Ascending aorta (tissue), 2 donors: ENCODE measurements at places on chromosomes 7 and 10.

- H3K4me1 ChIP-seq, result no peaks in the 10 kb centered on the region
- H3K27ac ChIP-seq, result no peak overlapping the region
- no peak for DNase-seq
- no peaks in the 10 kb centered on the region for H3K36me3 ChIP-seq
- no peak overlapping the region for H3K4me3 ChIP-seq
These were observed 319.2 kb downstream of the CDC14C start for GRCh38 chr7:49243521-49243920.

GRCh38 chr7:32256811-32257210, 186.6 kb upstream of the PDE1C start:
- no peaks in the 10 kb centered on the region for H3K27me3 ChIP-seq
- H3K36me3 ChIP-seq, result no peaks in the 10 kb centered on the region
- H3K27ac ChIP-seq, result no peak overlapping the region

- no peaks in the 10 kb centered on the region for H3K36me3 ChIP-seq
- DNase-seq, result no peak
- no peak overlapping the region for H3K27ac ChIP-seq
- no peak overlapping the region for H3K4me3 ChIP-seq
These were observed 413.5 kb downstream of the NRG3 start for GRCh38 chr10:82288461-82288881.

DNA sequence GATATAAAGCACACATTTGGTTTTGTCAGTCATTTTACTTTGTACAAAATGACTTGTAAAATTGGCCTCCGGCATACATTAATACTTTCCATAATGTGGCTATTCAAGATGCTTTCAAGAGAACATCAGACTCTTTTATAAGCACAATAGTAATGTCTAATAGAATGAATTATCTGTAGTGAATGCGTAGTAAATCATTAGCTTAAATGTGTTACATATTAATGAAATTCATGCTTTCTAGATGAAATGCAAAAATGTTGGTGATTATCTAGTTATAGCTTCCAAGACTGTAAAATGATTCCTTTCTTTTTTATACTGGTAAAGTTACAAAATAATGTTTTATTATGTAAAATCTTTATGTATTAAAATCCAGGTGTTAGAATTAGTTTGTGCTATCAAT, 144.0 kb downstream of the BBS9 start:
- DNase-seq, result no peak
- H3K36me3 ChIP-seq, result peaks cover 6% of the 10 kb centered on the region
- no peak overlapping the region for H3K27ac ChIP-seq
- H3K4me3 ChIP-seq, result no peak overlapping the region
- no peaks in the 10 kb centered on the region for H3K27me3 ChIP-seq

GRCh38 chr7:6197801-6198551, 74.4 kb downstream of the CYTH3 start:
- H3K36me3 ChIP-seq, result no peaks in the 10 kb centered on the region
- no peaks in the 10 kb centered on the region for H3K4me1 ChIP-seq
- no peaks in the 10 kb centered on the region for H3K27me3 ChIP-seq

DNA sequence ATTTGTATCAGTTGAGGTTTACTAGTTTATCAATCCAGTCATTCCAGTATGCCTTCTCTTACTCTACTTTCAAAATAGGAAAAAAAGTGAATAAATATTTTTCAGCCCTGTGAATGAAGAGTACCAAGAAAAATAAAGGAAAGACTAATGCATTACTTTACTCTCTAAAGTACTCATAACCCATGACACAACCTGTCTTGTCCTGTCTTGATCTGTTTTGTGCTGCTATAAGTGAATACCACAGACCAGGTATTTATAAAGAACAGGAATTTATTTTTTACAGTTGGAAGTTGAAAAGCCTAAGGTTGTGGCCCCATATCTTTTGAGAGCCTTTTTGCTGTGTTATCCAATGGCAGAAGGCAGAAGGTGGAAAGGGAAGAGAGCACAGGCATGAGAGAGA, 194.6 kb upstream of the DKK1 start:
- peak overlapping the region; percentile 75 for H3K27ac ChIP-seq
- no peaks in the 10 kb centered on the region for H3K36me3 ChIP-seq
- no peaks in the 10 kb centered on the region for H3K27me3 ChIP-seq

- H3K27ac ChIP-seq, result no peak overlapping the region
- no peak for DNase-seq
These were observed 11.7 kb downstream of the VSIR start for GRCh38 chr10:71761541-71762113.

DNA sequence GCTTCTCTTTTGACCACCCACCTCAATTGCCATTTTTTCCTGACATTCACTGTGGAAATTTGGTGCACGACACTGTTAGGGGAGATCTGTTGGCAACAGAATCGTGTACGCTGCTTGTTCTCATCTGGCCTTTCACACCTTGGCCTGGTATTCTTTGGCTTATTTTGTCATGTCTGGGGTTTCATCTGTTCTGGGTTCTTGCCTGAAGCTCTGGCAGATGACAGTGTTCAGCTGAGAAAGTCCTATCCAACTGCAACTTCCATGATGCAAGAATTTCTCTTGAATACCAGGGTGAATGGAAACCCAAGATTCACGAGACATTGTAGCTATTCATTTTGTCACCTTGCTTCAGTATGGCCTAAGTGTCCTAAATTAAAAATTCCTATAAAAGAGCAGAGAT, 82.6 kb upstream of the CELF2 start:
- no peaks in the 10 kb centered on the region for H3K27me3 ChIP-seq
- no peak overlapping the region for H3K27ac ChIP-seq
- no peaks in the 10 kb centered on the region for H3K4me1 ChIP-seq

DNA sequence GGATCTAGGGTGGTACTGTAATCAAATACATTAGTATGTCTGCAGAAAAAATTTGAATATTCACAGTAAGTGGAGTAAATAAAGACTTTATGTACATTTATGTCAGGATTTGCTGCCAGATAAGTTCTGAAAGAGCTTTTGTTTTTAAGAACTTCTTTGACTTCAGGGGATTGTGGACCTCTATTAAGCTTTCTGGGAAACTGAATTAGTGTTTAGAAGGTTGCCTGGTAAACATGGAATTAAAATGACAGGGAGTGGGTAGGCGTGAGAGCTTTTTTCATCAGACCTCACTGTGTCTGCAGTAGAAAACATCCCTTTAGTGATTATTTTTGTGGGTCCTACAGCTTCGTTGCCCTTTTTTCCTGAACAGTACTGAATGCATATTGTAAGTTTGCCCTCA, 15.7 kb downstream of the SDHAF3 start:
- no peak for DNase-seq
- H3K36me3 ChIP-seq, result no peaks in the 10 kb centered on the region
- no peak overlapping the region for H3K27ac ChIP-seq
- H3K27me3 ChIP-seq, result no peaks in the 10 kb centered on the region

GRCh38 chr7:43834463-43835251, 34.7 kb downstream of the MRPS24 start:
- H3K27me3 ChIP-seq, result no peaks in the 10 kb centered on the region
- peak overlapping the region; percentile 3 for H3K4me3 ChIP-seq
- no peak for DNase-seq
- peaks cover 3% of the 10 kb centered on the region for H3K4me1 ChIP-seq

DNA sequence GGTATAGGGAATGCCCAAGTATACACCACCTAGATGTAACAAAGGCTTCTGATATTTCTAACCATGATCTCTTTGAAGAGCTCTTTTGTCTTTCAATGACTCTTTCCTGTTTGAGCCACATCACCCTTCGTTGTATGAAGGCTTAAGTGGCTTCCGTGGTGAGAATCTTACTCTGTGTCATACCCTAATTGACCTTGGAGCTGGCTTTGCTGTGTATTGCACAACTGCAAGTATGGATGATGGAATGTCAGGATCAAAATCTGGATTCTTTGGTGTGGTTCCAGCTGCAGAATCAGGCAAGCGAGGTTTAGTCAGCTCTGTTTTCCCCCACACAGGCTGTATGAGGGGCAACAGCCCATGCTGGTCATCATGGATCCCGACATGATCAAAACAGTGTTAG, 16.0 kb downstream of the CYP3A43 start:
- no peak for DNase-seq
- no peak overlapping the region for H3K27ac ChIP-seq
- H3K27me3 ChIP-seq, result no peaks in the 10 kb centered on the region

DNA sequence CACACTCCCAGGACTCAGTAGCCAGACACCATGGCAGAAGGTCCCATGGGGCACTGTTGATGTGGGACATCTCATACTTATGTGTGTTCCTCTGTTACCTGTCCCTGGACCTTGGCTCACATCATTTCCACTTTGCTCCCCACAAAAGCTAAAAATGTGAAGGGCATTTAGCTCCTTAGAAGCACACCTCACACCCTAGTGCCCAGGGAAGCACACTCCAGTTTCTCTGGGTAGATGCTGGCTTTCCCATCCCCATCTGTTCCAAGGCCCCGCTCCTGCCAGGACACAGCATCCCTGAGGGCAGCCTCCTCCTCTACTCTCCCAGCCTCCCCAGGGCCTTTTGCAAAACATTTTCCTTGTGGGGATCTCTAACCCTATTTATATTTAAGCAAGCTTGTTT, 572.4 kb upstream of the MGMT start:
- no peak for DNase-seq
- H3K4me3 ChIP-seq, result no peak overlapping the region
- H3K27me3 ChIP-seq, result no peaks in the 10 kb centered on the region
- H3K36me3 ChIP-seq, result no peaks in the 10 kb centered on the region

DNA sequence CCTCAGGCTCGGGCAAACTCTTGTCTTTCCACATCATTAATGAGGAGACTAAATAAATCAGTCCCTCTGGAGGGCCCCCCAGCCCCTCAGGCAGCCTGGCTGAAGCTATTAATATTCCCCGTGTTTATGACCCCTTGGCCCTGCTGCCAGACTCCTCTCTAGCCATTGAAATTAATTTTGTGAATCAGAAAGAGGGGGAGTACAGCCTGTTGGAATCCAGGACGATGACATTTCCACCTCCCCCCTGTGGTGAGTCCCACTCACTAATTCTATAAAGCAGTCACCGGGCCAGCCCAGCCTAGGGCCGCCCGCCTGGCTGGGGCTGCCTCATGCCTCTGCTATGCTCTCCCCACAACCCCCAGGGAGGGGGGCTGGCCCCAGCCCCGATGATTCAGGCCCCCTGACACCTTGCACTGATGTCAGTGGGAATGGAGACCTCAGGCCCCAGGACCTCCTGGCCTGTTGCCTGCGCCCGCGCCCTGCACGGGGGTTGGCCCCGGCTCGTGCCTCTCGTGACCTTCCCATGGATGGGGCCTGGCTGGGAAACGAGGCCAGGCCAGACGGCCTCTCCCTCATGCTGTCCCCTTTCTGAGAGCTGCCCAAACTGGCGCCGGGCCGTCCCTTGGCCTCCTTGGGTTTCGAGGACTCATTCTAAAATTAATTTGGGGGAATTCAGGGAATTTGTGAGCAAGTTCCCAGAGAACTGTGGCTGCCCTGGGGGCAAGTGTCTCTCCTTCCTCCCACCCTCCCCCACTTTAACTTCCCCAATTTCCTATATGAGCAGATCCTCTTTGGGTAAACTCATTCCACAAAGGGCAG, 34.0 kb downstream of the TMEM270 start:
- H3K27ac ChIP-seq, result peak overlapping the region; percentile 97
- no peaks in the 10 kb centered on the region for H3K36me3 ChIP-seq
- H3K4me1 ChIP-seq, result peaks cover 21% of the 10 kb centered on the region
- DNase-seq, result peak; percentile 92

- H3K36me3 ChIP-seq, result no peaks in the 10 kb centered on the region
- no peak overlapping the region for H3K4me3 ChIP-seq
- no peak overlapping the region for H3K27ac ChIP-seq
- no peaks in the 10 kb centered on the region for H3K4me1 ChIP-seq
- no peaks in the 10 kb centered on the region for H3K27me3 ChIP-seq
These were observed 232.5 kb downstream of the CDK14 start for GRCh38 chr7:90828601-90829000.

DNA sequence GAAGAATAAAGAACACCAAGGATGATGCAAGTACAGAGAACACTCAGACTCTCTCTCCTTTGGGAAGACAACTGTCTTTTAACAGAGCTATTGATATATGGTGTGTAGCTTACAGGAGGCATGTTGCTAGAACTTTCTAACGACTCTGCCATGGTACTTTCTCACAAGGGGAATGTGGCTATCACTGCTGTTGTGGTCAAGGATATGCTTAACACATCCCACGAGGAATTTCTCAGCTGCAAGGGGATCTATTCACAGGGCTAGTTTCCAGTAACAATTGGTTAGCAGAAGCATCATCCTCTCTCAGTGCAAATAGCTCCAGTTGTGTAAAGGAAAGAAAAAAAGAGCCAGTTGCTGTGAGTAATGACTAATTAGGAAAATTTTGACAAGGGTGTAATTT, 826.0 kb downstream of the SORCS1 start:
- H3K27me3 ChIP-seq, result no peaks in the 10 kb centered on the region
- no peaks in the 10 kb centered on the region for H3K36me3 ChIP-seq
- no peak for DNase-seq
- no peaks in the 10 kb centered on the region for H3K4me1 ChIP-seq

- H3K27ac ChIP-seq, result no peak overlapping the region
- H3K36me3 ChIP-seq, result no peaks in the 10 kb centered on the region
- DNase-seq, result no peak
- H3K4me3 ChIP-seq, result no peak overlapping the region
- H3K27me3 ChIP-seq, result no peaks in the 10 kb centered on the region
These were observed 422.7 kb downstream of the SORCS3 start for GRCh38 chr10:105063796-105064195.

GRCh38 chr7:112021379-112022044, 184.7 kb downstream of the DOCK4 start:
- no peaks in the 10 kb centered on the region for H3K27me3 ChIP-seq
- DNase-seq, result no peak
- no peak overlapping the region for H3K4me3 ChIP-seq
- H3K27ac ChIP-seq, result no peak overlapping the region

DNA sequence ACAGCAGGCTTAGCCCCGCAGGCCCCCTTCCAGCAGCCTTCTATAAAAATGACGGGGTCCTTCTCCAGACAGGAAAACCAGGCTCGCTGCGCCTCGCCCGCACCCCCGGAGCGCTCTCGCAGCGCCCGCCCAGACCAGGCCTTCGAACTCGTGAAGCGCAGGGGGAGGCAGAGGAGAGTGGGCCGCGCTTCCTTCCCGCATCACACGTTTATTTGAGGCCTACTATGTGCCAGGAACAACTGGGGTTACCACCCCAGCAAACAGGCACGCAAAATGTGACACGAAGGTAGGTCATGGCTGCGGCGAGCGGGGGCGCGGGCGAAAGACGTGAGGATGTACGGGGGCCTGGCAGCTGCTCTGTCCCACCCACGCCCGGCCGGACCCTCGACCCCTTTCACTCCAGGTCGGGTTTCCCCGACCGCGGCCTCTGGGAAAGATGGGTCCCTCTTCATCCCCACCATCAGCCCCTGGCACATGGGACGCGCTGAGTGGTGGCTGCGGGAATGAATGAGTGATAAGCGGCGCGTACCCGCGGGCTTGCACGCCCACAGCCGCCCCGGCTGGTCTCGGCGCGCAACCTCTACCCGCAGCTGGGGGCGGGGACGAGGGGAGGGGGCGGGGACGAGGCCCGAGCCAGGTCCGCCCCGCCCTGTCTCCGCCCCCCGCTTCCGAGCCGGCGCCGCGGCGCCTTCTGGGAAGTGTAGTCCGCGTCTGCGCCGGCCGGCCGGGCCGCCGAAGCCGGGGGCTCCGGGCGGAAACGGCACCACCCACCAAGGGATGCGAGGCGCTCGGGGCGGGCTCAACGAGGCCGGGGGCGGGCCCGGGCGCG, 59.1 kb downstream of the ZNF467 start:
- peak overlapping the region; percentile 86 for H3K4me3 ChIP-seq
- no peaks in the 10 kb centered on the region for H3K36me3 ChIP-seq
- DNase-seq, result peak; percentile 47
- H3K4me1 ChIP-seq, result peaks cover 3% of the 10 kb centered on the region
